ENCODE measurements at places on chromosomes 12 and 14.
A peak's percentile ranks its signal among the peaks of the same experiment; 100 is the strongest.

- DNase-seq = no peak
Observed at GRCh38 chr12:123843912-123844748, 82.0 kb downstream of the DNAH10 start.

DNA sequence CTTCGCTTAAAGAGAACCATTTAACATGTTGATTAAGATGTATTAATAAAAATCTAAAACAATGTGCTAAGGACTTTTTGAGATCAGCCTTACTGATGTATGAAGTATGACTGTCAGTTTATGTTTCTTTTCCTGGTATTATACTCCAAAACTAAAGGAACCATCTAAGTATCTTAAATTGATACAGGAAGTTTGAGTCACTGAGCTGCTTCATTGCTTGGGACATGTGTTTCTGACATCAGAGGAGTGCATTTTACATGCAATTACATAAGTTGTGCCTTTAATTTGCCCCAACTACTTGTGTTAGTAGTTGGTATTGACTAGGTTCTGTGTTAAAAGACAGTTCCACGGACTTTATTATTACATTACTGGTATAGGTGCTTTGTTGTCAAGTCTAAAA lies 50.9 kb downstream of the PROX2 start:
- no peak for DNase-seq

- no peak for DNase-seq
Observed at GRCh38 chr12:132308853-132309595, 20.4 kb downstream of the GALNT9 start.

DNA sequence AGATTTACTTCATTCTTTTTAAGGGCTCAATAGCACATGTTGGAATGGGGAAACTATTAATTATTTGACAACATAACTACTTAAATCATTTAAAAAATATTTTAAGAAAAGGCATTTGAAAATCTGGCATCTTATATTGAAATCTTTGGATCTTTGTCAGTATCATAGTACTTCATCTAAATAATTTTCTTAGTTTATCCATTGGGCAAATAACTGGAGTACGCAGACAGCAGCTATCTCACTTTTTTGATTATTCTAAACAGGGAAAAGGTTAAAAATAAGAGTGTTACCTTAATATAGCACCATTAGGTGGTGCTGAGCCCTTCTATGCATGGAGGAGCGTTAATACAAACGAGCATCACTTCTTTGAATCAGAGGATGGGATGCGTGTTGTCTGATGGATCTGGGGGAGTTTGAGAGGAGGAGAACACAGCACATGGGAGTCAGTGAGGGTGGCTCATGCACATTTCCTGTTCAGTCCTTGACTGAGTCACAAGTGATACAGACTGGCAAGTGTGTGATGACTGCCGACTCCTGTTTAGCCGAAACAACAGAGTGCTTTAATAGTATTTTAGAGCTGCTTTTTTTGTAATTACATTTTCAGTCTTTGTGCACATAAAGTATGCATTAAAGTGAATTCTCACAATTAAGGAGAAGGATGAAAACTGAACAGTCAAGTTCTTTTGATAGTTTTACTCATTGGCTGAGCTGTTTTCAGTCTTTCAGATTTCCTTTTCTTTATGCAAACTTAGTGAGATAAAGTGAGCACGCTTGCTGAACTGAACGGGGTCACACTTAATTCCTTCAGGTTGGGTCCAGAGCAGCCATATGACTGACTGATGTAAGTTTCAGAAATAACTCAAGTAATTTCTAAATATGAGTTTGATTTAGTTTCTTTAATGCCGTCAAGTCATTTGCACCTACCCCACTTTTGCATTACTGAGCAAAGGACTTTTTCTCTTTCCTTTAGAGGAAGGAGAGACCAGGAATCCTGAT lies 92.7 kb downstream of the DIP2B start:
- peak; percentile 75 for DNase-seq

GRCh38 chr12:8676651-8677050 lies 14.0 kb upstream of the MFAP5 start:
- DNase-seq = no peak

DNA sequence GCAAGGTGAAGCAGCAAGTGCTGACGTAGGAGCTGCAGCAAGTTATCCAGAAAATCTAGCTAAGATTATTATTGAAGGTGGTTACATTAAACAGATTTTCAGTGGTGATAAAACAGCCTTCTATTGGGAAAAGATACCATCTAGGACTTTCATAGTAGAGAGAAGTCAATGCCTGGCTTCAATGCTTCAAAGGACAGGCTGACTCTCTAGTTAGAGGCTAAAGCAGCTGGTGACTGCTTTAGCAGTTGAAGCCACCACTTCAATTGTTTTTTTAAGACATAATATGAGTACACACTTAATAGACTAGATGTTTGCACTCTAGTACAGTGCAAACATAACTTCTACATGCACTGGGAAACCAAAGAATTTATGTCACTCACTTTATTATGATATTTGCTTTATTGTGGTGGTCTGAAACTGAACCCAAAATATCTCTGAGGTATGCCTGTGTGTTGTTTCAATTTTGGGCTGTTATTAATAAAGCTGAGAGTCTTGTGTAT lies 1026.9 kb upstream of the FOXG1 start:
- DNase-seq = no peak

- DNase-seq = no peak
Observed at GRCh38 chr14:21023817-21024584, 860 bp downstream of the NDRG2 start.
